ENCODE measurements at places on chromosomes 16 and 17.

DNA sequence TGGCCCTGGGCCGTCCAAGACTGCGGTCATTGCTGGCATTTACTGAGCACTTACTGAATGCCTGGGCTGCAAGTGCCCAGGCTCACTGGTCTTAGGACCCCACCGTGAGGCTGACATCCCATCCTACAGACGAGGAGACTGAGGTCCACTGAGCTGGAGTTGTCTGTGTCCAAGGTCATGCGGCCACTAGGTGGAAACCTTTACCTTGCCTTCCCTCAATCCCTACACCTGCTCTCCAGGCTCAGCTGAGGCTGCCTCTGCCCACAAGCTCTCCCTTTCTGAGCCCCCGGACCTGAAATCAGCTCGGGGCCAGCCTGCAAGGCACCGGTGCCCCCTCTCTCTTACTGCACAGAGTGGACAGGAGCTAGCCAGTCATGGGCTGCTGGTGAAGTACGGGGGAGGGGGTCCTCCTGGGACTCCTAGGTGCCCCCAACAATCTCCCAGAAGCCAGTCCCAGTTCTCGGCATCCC is 1.5 kb downstream of the CASKIN1 start:
- DNase-seq: no peak

GRCh38 chr16:83966153-83966696 is 1.8 kb upstream of the NECAB2 start:
- no peak for DNase-seq

GRCh38 chr17:40322358-40323315 is 13.7 kb downstream of the RARA start:
- DNase-seq: no peak

- no peak for DNase-seq
Measured at GRCh38 chr16:86027373-86028126, 128.6 kb downstream of the IRF8 start.

- DNase-seq: no peak
Measured at GRCh38 chr16:65500007-65500406, 378.1 kb upstream of the CDH11 start.

DNA sequence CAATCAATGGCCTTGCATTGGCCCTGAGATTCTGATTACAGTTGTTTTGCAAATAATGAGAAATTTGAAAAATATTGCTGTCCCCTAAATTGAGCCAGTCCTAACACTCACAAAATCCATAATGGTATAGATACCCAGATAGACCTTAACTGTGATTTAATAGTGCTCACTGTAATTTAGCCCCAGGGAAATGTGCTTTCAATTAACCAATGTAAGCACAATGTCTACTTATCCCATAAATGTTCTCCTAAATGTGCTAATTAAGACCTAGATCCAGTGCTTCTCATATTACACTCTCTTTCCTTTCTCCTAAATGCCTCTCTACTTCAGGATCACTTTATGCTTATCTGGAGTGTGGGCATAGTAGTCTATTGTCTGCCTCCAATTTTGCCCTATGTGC is 417.8 kb upstream of the CCL2 start:
- no peak for DNase-seq

- DNase-seq: no peak
Measured at GRCh38 chr16:11816123-11816522, 19.1 kb upstream of the ZC3H7A start.

DNA sequence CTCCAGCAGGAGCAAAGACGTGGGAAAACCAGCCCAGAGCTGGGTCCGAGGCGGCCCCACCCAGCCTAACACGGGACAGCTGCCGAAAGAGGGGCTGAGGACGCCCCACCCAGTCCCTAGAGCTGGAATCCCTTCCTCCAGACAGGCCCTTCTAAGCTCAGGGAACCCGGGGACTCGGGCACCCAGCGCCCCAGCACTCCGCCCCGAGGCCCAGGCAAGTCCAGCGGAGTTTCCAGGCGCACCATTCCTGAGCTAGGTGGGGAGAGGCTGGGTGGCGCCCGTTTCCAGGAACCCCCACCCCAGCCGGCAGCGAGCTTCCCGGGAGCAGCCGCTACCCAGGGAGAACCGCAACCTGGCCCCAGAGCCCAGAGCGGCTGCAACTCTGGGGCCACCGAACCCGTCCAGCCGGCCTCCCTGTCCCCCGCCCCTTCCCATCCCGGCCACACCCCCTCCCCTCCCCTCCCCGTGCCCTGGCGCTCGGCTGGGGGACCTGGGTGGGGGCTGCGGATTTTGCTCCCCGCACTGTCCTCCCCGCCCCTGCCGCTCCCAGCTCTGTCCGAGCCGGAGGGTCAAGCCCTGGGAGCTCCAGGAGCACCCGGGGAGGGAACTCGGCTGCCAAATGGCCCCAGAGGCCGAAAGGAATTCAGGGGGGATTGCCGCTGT is 536 bp downstream of the TMC6 start:
- no peak for DNase-seq

GRCh38 chr16:1712791-1713261 is 6.8 kb downstream of the MAPK8IP3 start:
- DNase-seq: no peak

Data from renal pelvis (tissue), 12 donors.